ENCODE measurements at places on chromosomes 3 and 15. TPM values are rescaled to one million over a fixed set of nuclear protein-coding genes. Genes with fewer than 3 reads are reported as not detected.

GRCh38 chr3:119745942-119746341 lies 36.0 kb upstream of the NR1I2 start:
- DNase-seq: no peak

GRCh38 chr3:160409812-160410610 lies 10.6 kb downstream of the SMC4 start:
- no peak for DNase-seq

- no peak for DNase-seq
Measured at GRCh38 chr15:87573534-87573933, 683.0 kb downstream of the NTRK3 start.

DNA sequence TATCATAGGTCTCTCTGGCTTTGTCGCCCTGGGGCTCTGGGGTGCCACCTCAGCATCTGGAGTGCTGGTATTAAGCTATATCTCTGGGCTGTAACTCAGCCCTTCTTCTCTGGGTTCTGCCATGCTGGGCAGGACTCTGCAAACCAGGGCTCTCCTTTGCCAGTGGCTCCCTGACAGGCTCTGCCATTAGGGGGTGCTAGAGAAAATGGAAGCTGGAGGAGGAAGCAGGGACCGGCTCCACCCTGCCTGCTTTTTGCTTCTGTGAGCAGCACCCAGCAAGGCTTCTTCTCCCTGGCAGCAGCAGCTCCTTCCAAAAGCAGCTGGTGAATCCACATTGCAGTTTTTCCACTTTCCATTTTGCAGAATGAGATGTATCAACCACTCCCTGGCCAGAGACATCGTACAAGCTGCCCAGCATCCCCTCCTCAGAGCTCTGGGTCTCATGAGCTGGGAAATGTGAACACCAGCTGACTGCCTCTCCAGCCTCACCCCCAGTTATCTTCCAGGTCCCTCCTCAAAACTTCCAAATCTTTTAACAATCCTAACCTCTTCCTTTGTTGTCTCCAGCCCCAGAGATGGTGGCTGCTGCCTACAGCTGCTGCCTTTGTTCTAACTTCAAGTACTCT lies 165.0 kb downstream of the ABHD5 start:
- peak; percentile 75 for DNase-seq

The MESP2 gene
- total RNA-seq: not detected

DNA sequence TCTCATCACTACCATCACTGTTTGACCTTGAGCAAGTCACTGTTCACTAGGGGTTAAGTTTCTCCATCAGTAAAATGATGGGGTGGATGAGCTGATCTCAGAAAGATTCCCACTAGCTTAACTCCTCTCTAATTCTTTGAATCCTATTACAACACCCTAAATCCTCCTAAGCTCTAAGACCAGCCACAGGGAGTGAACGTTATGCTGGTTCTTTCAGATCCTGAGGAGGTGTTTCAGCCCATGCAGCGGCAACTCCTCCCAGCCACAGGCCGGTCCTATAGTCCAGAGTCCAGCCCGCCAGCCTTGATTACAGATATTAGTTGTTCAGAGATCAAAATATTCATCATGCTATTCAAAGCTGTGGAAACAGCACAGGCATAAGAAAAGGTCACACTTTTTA lies 15.1 kb downstream of the MB21D2 start:
- no peak for DNase-seq

DNA sequence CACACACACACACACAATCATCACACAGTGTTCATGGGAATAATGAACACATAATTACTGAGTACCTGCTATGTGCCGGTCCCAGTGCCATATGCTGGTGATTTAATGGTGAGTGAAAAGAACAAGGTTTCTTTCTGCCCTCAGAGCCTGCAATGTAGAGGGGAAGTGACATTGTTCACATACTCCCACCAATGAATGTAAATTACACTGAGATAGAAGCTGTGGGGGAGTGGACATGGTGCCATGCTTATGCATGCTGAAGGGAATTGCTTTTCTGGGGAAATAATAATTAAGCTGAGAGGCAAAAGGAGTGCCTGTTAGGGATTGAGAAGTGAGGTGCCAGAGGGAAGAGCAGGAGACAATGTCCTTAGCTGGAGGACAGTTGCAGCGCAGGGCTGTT lies 175.1 kb downstream of the MFSD1 start:
- DNase-seq: no peak

The CNBP gene
- total RNA-seq: 177 TPM

DNA sequence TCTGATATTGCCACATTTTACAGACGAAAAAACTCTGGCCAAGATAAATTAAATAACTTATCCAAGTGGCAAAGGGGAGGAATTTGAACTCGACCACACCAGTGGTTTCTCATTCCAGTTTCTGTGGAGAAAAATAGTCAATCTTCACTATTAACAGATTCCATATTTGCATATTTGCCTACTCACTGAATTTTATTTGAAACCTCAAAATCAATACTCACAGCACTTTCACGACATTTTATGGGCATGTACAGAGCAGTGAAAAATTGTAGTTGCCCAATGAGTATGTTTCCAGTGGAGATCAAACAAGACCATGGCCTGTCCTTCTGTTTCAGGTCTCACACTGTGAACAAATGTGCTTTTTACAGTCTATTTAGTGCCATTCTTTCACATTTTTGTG lies 374.3 kb downstream of the MAGI1 start:
- DNase-seq: no peak

- DNase-seq: no peak
Measured at GRCh38 chr3:111151438-111151837, 79.8 kb downstream of the NECTIN3 start.

- DNase-seq: no peak
Measured at GRCh38 chr15:60110909-60111308, 106.8 kb downstream of the FOXB1 start.

The IGF2BP2 gene
- total RNA-seq: 118 TPM

DNA sequence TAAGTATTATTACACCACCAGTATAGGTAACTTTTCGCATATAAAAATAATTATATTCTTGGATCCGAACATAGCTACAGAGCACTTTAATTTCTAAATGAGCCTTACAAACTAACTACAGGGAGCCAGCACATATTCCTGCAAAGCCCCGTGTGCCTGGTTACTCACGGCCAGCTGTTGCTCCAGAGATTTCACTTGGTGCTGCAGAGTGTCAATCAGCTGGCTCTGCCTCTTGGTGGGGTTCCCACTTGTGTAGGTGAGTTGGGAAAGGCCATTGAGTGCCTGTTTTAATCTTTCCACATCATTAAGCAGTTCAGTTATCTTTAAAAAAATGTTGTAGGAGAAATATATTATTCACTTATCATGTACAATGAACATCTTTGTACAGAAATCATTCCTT lies 98.9 kb downstream of the UACA start:
- DNase-seq: no peak

DNA sequence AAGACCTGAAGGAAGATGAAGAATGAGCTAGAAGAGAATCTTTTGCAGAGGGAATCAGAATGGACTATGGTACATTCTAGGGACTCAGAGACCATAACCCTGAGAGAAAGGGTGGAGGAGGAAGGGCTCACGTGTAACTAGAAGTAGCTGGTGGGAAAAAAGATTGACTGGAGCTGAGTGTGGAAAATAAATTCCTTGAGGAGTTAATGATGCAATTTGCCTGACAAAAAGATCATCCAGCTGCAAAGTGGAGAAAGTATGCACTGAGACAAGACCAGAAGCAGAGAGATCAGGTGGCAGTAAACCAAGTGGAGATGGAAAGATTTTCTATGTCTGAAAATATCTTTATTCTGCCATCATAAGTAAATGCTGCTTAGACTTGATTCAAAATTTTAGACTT lies 52.9 kb upstream of the TBL1XR1 start:
- no peak for DNase-seq

DNA sequence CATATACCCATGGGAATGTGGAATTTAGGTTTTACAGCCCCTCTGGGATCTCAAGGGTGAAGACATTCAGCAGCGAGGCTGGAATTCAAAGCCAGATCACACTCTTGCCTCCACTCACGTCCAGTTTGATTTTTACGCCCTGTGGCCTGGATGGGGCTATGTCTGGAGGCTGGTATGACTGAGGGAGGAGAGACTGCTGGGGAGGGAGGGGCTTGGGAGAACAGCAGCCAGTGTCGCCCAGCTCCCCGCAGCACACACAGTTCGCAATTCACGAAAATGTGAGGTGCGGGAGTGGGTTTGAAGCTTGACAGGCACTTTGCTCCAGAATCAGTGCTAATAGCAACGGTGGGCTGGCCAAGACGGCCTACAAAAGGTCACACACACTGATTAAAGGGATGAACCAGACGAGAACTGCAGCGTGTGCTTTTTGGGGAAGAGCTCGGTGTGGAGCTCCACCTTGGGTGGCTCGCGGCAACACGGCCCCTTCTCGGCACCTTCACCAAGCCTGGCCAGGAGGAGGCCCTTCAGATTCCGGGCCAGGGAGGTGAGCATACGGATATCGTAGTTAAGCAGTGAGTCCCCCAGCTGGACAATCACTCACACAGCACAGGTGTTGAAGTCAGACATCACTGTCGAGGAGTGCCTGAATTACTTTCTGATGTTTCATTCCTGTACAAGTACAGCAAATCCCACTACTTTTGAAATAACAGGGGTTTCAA lies 16.4 kb downstream of the EHD4 start:
- no peak for DNase-seq

GRCh38 chr3:196216089-196216564 lies at the start of gene SLC51A:
Gene SLC51A, plus strand, starts transcription at chr3:196216534. Its CDS starts 179 bp downstream, at chr3:196216713.
- no peak for DNase-seq

- peak; percentile 32 for DNase-seq
Measured at GRCh38 chr3:158165141-158165655, 55.3 kb downstream of the RSRC1 start.

DNA sequence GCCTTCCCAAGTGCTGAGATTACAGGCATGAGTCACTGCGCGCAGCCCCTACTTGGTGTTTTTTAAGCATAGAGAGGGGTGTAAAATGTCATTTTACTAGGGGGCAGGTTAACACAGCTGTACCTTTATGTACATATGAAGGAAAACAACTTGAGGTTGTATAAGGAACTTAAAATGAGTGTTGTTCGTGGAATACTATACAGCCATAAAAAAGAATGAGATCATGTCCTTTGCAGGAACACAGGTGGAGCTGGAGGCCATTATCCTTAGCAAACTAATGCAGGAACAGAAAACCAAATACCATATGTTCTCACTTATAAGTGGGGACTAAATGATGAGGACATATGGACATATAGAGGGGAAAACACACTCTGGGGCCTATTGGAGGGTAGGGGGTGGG lies 256.2 kb upstream of the C2CD4B start:
- no peak for DNase-seq

DNA sequence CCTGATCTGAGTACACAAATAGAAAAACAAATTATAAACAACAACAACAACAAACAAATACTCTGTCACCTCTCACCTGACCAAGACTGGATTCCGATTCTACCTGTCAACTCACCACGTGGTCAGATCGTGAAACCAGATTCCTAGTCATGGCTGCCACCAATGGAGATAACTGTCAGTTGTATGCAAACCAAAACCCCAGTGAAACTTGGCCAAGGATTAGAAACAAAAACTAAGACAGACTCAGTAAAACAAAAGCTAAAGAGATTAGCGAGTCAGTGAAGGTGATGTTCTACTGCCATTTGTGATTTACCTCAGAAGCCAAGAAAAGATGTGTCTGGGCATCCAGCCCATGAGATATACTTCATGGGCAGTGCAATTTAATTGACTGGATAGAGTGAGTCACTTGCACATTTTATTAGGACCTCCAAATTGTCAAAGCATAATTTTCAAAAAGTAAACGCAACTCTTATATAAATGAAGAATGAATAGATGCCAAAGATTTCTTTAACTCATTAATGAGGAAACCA lies 31.1 kb downstream of the PHLDB2 start:
- no peak for DNase-seq

DNA sequence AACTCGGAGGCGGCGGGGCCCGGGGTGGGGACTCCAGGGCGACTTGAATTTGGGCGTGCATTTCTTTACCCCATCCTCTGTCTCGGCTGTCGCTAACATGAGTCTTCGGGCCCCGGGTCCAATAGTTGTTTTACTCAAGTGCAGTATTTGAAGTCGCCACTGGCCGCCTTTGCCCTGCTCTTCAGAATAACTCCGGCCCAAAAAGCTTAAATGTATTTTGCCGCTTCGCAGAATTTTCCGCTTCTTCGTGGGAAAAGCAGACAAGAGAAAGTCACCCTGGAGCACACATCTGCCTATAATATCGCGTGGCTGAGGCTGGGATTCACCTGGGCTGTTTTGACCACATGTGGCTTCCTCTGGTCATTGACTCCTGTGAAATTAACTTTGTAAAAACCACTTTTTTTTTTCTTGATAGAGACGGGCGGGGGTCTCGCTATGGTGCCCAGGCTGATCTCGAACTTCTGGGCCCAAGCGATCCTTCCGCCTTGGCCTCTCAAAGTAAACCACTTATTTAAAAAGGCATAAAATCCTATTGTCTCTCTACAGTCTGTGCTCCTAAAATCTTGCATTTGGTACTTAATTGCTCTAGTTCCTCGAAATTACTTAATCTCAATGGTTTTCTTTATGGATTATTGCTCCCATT lies 676 bp downstream of the CNOT10 start:
- no peak for DNase-seq

The DPP8 gene
- total RNA-seq: 33.4 TPM

The NTRK3 gene
- total RNA-seq: 9.5 TPM

DNA sequence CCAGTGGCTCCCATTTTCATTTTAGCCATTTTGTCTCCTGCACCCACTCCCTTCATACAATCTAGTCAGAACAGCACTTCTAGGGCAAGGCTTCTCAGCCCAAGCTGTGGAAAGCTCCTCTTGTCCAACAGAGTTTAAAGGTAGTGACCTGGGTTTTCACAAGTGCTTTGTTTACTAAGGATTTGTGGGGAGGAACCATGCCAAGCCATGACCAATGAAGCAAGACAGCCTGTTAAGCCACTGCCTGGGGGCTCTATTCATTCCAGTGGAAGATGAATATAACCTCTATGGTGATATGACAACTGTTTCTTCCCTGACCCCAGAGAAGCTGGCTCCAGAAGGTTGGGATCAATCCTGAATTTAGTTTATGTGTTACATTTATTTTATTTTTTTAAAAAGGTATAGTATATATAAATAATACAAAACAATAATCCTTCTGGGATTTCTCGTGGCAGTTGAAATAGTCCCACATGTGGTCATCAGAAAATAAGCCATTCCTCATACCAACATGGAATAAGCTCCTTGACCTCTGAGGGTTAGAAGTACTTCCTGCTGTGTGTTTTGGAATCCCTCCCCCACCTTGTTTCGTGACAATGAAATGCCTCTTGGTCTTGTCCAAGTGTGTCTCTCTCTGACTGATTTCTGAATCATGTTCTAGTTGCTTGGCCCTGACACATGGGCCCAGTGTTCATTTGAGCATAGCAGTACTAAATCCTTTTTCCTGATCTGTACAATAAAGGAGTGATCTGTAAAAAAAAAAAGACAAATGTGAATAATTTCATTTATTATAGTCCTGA lies 13.3 kb upstream of the THUMPD3 start:
- DNase-seq: no peak

- peak; percentile 28 for DNase-seq
Measured at GRCh38 chr3:153052096-153052460, 109.9 kb upstream of the RAP2B start.

The ATP8B4 gene
- not detected for total RNA-seq

DNA sequence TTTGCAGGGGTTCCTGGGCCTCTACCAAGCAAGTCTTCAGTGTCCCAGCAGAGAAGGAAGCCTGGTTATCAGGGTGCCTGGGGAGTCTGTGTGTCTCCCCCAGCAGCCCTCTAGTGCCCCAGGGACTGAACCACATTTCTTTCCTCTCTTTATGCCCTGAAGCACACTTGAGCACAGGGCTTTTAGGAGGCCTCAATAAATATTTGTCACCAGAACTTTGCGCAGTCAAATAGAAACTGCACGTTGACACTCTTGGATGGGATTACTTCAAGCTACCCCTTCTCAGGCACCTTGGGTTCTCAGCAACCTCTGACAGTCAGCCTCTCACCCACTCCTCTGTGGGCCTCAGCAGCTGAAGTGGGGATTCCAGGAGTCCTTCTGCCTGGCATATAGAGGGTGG lies 226.6 kb upstream of the HES1 start:
- DNase-seq: no peak
